BE2C (cell line): ENCODE measurements at places on chromosomes 2 and 18.
A peak's percentile ranks its signal among the peaks of the same experiment; 100 is the strongest.

DNA sequence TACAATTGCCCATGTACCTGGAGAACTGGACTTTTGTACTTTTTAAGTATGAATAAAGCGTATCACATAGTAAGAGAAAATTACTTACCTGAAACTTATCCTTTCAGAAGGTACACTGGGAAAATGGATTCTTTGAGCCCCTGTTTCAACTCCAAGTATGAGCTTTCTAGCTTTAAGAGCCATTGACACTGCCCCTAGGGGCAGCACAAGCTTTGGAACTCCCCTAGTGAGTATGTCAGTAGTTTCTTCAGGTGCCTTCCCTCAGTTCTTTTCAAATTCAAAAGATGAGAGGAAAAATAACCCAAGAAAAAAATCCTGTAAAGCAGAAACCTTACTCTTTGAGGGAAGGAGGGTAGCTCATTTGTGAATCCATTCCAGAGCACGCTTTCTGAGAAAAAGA lies 124.1 kb downstream of the MEMO1 start:
- no peak for DNase-seq

DNA sequence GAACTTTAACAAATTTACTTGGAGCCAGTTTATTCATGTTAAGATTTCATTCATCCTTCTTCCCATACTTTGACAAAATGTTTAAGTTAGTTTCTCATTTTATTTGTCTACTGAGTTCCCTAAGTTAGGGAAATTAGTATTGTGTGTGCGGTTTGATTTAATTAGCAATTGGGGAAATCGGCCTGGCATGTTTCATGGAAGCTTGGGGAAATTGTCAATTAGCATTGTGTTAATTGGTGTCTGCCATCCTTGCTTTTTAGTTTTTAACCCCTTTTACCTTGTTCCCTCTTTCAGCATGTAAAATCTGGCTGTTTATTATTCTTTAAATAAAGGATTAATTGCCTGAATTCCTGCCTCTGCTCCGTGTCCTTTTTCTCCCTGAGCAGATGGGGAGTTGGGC lies 279.6 kb downstream of the BCL11A start:
- no peak for DNase-seq

- DNase-seq, result no peak
Measured at GRCh38 chr2:202780514-202781021, 91.0 kb downstream of the ICA1L start.

GRCh38 chr18:44680273-44681075 lies at the start of gene SETBP1:
Gene SETBP1, plus strand, starts transcription at chr18:44680888. Its CDS starts 20,459 bp downstream, at chr18:44701347.
- peak; percentile 77 for DNase-seq

DNA sequence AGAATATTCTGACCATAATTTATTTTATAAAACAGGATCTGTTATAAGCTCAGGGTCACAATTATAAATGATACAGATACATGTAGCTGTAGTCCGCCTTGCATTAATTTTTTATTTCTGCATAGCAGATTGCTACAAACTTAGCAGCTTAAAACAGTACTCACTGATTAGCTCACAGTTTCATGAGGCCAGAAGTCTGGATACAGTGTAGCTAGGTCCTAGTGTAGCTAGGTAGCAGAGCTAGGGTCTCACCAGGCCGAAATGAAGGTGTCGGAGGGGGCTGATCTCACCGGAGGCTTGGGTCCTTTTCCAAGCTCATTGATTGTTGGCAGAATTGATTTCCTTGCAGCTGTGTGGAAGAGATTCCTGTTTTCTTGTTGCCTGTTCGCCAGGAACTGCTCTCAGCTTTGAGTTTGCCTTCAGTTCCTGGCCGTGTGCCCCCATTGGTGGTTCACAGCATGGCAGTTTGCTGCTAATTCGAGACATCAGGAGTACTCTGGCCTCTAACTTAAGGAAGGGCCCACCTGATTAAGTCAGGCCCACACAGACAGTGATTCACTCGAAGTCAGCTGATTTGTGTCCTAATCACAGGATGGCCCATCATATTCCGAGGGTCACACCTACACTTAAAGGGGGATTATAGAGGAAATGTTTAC lies 18.4 kb downstream of the NAPG start:
- no peak for DNase-seq

- DNase-seq, result no peak
Measured at GRCh38 chr2:238846628-238847418, 1.1 kb upstream of the TWIST2 start.

DNA sequence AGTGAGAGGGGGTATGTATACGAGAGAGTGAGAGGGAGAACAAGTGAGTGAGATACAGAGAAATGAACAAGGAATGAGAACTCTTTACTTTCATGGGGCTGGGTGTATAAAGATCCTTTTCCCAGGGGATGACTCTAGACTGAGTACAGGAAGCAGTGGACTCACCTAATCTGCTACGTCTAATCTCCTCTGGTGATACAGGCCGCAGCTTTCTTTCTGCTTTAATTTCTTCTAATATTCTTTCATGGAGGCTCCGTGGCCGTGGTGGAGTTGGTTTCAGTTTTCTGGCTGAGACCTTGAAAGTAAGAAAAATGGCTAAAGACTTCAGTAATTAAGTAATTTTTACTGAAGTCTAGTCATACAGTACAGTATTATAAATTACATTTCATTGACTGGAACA lies 85.2 kb downstream of the PRELID3A start:
- DNase-seq, result no peak
